ENCODE measurements at places on chromosomes 2 and 18. TPM values are rescaled to one million over a fixed set of nuclear protein-coding genes. Genes with fewer than 3 reads are reported as not detected.

- no peaks in the 10 kb centered on the region for H3K36me3 ChIP-seq
- no peaks in the 10 kb centered on the region for H3K27me3 ChIP-seq
Measured at GRCh38 chr18:52869942-52870907, 530.2 kb downstream of the DCC start.

DNA sequence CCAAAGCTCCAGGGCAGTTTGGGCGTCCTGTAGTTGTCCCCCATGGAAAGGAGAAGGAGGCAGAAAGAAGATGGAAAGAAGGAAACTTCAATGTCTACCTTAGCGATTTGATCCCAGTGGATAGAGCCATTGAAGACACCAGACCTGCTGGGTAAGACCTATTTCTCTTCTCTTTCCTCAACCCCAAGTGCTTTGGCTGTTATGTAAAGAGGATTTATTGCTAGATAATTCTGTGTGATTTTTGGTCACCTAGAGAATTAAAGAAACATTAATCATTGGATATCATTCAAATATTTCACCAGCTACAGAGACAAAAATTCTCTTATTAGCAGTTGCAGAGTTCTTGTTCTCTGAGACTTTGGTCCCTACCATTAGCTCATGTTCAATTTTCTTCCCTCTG, 1.9 kb downstream of the GALNT5 start:
- H3K27ac ChIP-seq = no peak overlapping the region
- no peak overlapping the region for H3K4me3 ChIP-seq
- peaks cover 37% of the 10 kb centered on the region for H3K4me1 ChIP-seq
- DNase-seq = no peak
- H3K36me3 ChIP-seq = no peaks in the 10 kb centered on the region
- H3K27me3 ChIP-seq = no peaks in the 10 kb centered on the region

DNA sequence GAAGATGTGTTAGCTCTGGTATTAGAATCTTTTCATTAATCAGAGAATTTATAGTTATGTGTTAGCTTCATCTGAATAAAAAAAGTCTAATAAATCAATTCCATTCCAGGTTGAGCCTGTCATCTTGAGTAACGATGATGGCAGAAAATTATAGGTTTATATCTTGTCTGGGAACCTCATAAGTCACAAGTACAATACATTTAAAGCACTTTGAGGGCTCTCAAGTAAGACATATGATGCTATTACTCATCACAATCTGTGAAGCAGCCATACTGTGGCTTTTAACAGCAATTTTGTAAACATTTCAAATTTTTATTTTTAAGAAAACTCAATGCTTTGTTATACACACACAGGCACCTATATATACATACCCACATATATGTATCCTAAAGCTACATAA, 484.1 kb upstream of the VRK2 start:
- H3K4me3 ChIP-seq = no peak overlapping the region
- H3K27me3 ChIP-seq = no peaks in the 10 kb centered on the region
- H3K27ac ChIP-seq = no peak overlapping the region
- no peaks in the 10 kb centered on the region for H3K36me3 ChIP-seq

ARL4C gene
- 59.3 TPM for total RNA-seq

- H3K27me3 ChIP-seq = peaks cover 43% of the 10 kb centered on the region
- H3K4me1 ChIP-seq = peaks cover 5% of the 10 kb centered on the region
- no peaks in the 10 kb centered on the region for H3K36me3 ChIP-seq
- no peak for DNase-seq
- H3K4me3 ChIP-seq = peak overlapping the region; percentile 44
Measured at GRCh38 chr2:98730707-98731040, 258 bp downstream of the MGAT4A start.

LAMA3 gene
- 0.50 TPM for total RNA-seq

FBLN7 gene
- total RNA-seq = not detected

DNA sequence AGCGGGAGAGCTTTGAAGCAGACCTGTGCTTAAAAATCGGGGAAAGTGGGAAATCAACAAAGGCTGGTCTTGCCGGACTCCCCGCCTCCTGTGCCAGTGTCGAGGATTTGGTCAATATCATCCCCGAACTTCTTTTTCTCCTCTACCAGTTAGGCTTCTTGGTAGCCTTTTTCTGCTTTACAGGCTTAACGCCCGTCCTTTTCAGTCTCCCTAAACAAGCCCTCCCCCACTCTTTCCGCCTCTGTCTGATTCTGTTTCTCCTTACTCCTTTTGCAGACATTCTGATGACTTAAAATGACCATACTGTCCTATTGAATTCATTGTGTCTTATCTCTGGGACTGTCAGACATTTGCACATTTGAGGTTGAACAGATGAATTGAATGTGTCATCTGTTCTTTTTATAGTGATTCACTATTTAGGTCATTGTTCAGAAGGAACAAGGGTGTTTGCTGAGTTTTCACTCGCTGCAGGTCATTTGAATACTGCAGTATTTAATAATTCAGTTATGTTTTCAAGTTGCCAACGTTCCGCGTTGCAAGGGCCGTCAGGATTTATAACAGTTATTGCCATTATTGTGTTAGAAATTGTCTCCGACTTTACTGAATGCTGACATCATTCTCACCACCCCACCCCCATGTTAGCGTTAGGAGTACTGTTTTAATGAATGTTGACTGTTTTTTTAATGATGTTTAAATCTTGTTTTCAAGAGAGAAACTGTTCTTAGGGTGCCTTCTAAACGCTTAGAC, 1.1 kb downstream of the ITGAV start:
- DNase-seq = peak; percentile 75
- H3K36me3 ChIP-seq = no peaks in the 10 kb centered on the region
- peak overlapping the region; percentile 96 for H3K27ac ChIP-seq
- no peaks in the 10 kb centered on the region for H3K27me3 ChIP-seq
- H3K4me3 ChIP-seq = peak overlapping the region; percentile 91

LDLRAD4 gene
- 40.1 TPM for total RNA-seq

- H3K4me1 ChIP-seq = peaks cover 3% of the 10 kb centered on the region
- no peaks in the 10 kb centered on the region for H3K36me3 ChIP-seq
- no peak overlapping the region for H3K27ac ChIP-seq
- no peak overlapping the region for H3K4me3 ChIP-seq
- no peak for DNase-seq
- no peaks in the 10 kb centered on the region for H3K27me3 ChIP-seq
Measured at GRCh38 chr2:239196474-239197021, 204.3 kb downstream of the HDAC4 start.

CDK15 gene
- 6.6 TPM for total RNA-seq

GALNT3 gene
- total RNA-seq = 16.4 TPM

DNA sequence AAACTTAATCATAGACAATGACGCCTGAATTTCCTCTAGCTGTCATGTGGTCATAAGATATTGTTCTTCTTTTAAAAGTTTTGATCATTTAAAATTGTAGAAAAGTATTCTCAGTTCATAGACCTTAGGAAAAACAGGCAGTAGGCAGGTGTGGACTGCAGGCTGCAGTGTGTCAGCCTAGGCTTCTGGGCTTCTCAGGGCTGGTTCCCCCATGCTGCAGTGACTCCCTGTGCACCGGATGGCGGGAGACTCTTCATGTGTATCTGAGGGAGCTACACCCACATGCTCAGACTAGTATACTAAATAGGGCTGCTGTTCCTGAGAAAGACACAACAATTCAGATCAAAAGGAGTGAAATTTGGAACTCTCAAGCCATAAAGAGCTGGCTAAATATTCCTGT, 72.4 kb downstream of the PXDN start:
- H3K36me3 ChIP-seq = peaks cover 63% of the 10 kb centered on the region
- no peak for DNase-seq
- no peaks in the 10 kb centered on the region for H3K27me3 ChIP-seq
- peaks cover 17% of the 10 kb centered on the region for H3K4me1 ChIP-seq

DNA sequence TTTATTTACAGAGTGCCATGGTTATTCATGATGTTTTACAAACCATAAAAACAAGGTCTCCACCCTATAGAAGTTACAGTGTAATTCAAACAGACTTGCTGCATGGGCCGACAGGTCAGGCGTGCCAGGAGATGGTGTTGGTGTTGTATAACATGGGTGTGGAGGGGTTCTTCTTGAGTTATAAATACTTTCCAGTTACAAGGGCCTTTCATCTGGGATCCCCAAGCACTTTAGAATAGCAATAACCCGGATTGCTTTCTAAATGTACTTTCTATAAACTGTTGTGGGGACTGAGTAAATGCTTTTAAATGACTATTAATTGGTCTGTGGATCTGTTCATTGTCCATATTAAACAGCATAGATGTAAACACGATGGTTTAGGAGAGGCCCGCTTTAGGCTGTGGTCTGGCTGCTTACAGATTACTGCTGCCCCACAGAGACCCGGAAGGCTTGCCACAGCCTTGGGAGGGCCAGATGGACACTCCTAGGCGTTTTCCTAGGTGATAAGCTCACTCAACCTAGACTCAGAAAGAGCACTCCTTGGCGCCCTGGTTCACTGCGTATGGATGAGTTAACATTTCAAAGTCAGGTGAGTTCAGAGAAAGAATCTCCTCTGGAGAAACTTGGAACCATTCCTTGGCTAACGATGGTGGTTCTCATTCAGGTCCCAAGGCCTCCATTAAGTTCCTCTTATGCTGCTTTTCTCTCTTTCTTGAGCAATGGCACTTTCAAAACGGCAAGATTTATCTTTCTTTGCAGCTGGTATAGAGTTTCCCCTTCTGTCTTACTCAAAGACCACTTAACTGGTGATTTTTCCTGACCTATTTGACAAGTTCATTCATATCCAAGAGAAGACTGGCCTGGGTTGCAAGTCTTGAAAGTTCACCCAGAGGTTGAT, 3.6 kb upstream of the KIAA2012 start:
- no peaks in the 10 kb centered on the region for H3K36me3 ChIP-seq
- H3K4me1 ChIP-seq = peaks cover 8% of the 10 kb centered on the region
- no peak for DNase-seq
- no peaks in the 10 kb centered on the region for H3K27me3 ChIP-seq

HMSD gene
- 1.0 TPM for total RNA-seq

GRCh38 chr2:96537734-96538486, 1.4 kb downstream of the ARID5A start:
- no peak for DNase-seq
- H3K4me3 ChIP-seq = peak overlapping the region; percentile 66
- no peak overlapping the region for H3K27ac ChIP-seq
- H3K27me3 ChIP-seq = no peaks in the 10 kb centered on the region
- H3K4me1 ChIP-seq = peaks cover 34% of the 10 kb centered on the region

- no peak overlapping the region for H3K4me3 ChIP-seq
- H3K27ac ChIP-seq = no peak overlapping the region
- peaks cover 17% of the 10 kb centered on the region for H3K4me1 ChIP-seq
Measured at GRCh38 chr2:54628418-54628817, 95.0 kb upstream of the EML6 start.

DNA sequence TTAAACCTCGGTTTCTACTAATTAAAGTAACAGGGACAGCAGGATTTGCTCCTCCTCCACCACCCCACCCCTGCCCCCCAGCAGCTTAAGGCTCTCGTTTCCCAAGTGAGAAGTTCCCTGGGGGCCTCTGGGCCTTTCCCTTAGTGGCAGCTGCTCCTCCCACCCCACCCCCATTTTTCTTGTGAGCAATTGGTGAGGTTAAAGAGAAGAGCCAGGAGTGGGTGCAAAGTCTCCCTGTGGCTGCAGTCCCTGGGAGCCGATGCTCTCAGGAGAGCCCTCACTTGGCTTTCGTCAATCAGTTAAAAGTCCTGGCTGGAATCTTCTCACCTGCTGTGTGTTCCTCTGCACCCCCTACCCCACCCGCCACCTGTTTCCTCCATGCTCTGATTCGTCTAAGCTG, 48.7 kb upstream of the AGAP1 start:
- DNase-seq = no peak
- no peak overlapping the region for H3K27ac ChIP-seq
- H3K4me3 ChIP-seq = no peak overlapping the region
- H3K27me3 ChIP-seq = peaks cover 5% of the 10 kb centered on the region
- no peaks in the 10 kb centered on the region for H3K4me1 ChIP-seq
- no peaks in the 10 kb centered on the region for H3K36me3 ChIP-seq

CNPPD1 gene
- 28.1 TPM for total RNA-seq

- H3K4me1 ChIP-seq = peaks cover 18% of the 10 kb centered on the region
- no peak for DNase-seq
- H3K4me3 ChIP-seq = no peak overlapping the region
- no peaks in the 10 kb centered on the region for H3K27me3 ChIP-seq
- H3K27ac ChIP-seq = no peak overlapping the region
Measured at GRCh38 chr2:172930871-172931255, 144.8 kb upstream of the MAP3K20 start.

DNA sequence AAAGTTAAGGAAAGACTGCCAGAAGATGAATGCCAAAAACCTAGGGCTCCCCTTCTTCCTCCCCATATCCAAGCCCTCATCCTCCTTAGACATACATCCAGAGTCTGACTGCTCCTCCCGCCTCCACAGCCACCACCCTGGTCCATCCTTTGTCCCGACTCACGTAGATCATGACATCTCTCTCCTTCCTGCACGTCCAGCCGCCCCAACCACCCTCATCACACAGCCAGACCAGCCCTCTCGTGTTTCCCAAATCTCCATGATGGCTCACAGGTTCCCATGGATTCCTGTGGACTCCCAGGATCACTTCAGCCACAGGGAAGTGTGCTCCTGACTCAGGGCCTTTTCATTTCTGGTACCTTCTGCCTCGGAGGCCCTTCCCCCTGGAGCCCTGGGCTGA, 47.8 kb upstream of the CAB39 start:
- no peak overlapping the region for H3K4me3 ChIP-seq
- H3K36me3 ChIP-seq = no peaks in the 10 kb centered on the region
- no peaks in the 10 kb centered on the region for H3K27me3 ChIP-seq

- H3K27me3 ChIP-seq = no peaks in the 10 kb centered on the region
- no peak overlapping the region for H3K4me3 ChIP-seq
- DNase-seq = no peak
- H3K4me1 ChIP-seq = no peaks in the 10 kb centered on the region
Measured at GRCh38 chr2:62727876-62728566, 22.5 kb downstream of the EHBP1 start.

- no peak overlapping the region for H3K27ac ChIP-seq
- H3K36me3 ChIP-seq = no peaks in the 10 kb centered on the region
- no peak overlapping the region for H3K4me3 ChIP-seq
- H3K27me3 ChIP-seq = peaks cover 29% of the 10 kb centered on the region
- H3K4me1 ChIP-seq = peaks cover 15% of the 10 kb centered on the region
Measured at GRCh38 chr2:72932045-72932740, 14.9 kb downstream of the EMX1 start.
